NCI-H446 (cell line): ENCODE measurements at places on chromosomes 5 and 9.

- DNase-seq: no peak
Observed at GRCh38 chr5:9245071-9245470, 300.8 kb downstream of the SEMA5A start.

DNA sequence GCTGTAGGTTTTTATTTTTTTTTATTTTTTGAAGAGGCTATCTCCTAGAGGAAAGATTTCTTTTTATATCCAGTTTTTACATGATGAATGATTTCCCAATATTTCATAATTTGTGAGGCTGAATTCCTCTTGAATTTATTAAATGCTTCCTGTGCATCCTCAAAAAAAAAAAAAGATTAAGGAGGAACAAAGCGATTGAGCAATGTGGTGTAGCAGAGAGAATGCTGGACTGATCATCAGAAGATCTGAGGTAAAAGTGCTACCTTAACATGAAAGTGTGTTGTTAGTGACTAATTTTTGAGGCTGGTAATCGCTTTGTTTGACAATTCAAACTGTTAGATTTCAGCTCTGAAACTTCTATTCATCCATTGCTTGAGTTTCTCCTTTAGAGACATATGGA lies 125.1 kb downstream of the ESM1 start:
- DNase-seq: no peak

DNA sequence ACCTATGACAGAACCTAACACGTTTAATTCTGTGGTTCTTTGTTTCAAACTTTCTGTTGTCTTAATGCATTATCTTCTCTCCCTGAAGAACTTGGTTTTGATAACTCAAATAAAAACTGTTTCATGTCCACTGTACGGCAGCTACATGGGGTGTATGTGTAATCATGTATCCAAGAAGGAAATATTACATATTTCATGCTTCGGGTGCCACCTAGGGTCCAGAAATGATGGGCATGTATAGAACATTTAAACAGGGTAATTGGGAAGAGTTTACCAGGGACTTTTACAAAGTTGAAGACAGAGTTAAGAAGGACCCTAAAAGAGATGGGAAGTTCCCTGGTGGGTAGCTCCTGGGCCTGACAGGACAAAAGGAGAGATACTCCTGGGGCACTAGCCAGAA lies 291.3 kb downstream of the FBXL7 start:
- no peak for DNase-seq

- DNase-seq: no peak
Observed at GRCh38 chr5:103503066-103503465, 59.5 kb downstream of the NUDT12 start.

- DNase-seq: no peak
Observed at GRCh38 chr9:131013015-131013755, 4.2 kb downstream of the LAMC3 start.

- no peak for DNase-seq
Observed at GRCh38 chr9:84513979-84514378, 155.6 kb upstream of the NTRK2 start.

DNA sequence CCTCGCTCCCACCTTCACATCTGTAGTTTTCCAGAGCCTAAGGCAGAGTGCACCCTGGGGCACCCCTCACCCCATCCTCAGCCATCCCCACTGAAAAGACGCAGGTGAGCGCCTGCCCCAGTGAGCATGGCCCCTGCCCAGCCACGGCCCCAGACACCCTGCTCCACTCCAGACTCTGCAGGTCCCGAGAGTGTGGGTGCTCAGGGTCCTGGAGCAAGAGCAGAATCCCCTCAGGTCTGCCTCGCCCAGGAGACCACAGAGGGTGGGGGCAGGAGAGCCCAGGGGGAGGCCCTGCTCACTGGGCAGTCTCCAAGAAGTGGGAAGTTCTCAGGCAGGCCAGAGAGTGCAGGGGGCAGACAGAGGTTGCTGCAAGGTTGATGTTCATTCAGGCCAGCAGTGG lies 158.6 kb upstream of the PPP1R26 start:
- DNase-seq: no peak

- no peak for DNase-seq
Observed at GRCh38 chr5:87120518-87121303, 147.0 kb upstream of the RASA1 start.

DNA sequence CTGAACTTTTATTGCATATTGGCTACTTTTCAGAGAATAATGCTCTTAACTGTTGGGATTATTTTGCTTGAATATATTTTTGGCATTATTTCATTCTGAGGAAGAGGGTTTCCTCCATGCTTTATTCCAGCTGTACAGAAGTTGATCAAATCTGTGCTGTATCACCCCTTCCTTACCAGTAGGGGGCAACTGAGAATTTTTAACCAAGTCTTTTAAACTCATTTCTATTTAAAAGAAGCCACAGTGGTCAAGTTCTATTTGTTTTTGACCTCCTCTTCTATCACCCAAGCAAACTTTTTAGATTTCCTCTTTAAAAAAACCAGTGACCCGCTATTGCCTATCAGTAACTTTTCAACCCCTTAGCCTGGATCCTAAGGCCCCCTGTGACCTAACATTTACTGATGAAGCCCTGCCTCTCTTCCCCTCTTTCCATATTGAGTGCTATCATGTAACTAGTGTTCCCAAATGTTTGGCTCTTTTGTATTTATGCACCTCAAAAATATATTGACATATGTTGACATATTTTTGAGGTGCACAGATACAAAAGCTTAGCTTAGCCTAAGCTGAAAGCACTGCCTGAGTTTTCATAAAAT lies 80.6 kb downstream of the FBXO4 start:
- DNase-seq: peak; percentile 51

- no peak for DNase-seq
Observed at GRCh38 chr9:91913986-91914385, 36.0 kb downstream of the ROR2 start.

DNA sequence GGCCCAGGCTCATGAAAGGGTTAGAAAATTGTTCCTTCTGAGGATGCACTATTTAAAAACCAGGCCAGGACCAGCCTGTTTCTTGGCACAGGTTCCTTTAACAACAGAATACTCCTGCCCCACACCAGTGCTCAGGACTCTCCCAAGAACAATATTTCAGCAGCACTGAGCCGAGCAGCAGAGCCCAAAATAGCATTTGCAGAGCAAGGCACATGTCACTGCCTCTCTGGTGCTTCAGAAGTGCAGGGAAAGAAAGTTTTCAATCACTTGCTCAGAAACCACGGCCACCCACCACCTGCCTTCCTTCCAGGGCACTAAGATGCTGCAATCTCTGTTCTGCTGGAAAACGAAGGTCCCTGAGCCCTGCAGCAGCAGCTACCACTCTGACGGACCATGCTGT lies 77.6 kb downstream of the SIL1 start:
- no peak for DNase-seq

- DNase-seq: no peak
Observed at GRCh38 chr9:91750343-91750742, 199.7 kb downstream of the ROR2 start.

DNA sequence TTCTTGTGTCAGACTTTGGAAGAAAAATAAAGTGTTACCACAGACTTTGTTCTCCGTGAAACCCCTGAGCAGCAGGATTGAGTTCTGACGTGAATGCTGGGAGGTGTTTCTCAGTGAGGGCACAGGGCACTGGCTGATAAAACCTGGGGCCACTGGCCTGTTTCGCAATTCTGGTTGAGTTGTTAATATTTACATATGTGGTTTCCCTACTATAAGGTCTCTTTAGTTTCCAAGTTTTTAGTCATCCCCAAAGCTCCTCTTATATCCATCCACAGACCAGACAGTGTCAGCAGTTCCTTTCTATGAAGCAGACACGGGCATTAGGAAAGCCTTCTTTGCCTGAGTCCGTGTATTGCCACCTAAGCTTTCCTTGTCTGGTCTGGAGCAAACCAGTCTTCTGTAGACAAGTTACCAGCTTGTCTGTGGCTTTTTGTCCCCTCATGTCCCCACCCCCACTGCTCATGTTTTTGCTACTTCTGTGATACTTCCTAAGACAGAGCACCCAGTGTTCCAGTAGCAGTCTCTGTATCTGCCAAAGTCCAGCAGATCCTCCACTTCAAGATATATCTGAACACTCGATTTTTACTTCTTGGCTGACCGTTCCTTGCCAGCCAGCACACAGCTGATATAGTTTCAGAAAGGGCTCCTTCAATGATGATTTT lies 42.0 kb downstream of the ACO1 start:
- DNase-seq: no peak

DNA sequence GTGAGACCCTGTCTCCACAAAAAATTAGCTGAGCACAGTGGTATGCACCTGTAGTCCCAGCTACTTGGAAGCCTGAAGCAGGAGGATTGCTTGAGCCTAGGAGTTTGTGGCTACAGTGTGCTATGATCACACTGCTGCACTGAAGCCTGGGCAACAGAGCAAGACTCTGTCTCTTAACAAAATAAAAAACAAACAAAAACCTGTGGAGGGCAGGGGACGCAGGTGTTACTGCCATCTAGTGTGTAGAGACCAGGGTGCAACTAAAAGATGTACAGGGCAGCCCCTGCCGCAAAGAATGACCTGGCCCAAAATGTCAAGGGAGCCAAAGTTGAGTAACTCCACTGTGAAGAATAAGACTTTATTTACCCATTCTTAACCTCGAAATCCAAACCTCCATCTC lies 27.1 kb downstream of the ASPN start:
- DNase-seq: no peak

GRCh38 chr5:172887692-172888091 lies 53.6 kb downstream of the ERGIC1 start:
- no peak for DNase-seq

- DNase-seq: peak; percentile 81
Observed at GRCh38 chr9:90107040-90107725, 502.4 kb downstream of the GADD45G start.

GRCh38 chr5:149550268-149550583 lies 1.0 kb downstream of the CSNK1A1 start:
- DNase-seq: no peak

DNA sequence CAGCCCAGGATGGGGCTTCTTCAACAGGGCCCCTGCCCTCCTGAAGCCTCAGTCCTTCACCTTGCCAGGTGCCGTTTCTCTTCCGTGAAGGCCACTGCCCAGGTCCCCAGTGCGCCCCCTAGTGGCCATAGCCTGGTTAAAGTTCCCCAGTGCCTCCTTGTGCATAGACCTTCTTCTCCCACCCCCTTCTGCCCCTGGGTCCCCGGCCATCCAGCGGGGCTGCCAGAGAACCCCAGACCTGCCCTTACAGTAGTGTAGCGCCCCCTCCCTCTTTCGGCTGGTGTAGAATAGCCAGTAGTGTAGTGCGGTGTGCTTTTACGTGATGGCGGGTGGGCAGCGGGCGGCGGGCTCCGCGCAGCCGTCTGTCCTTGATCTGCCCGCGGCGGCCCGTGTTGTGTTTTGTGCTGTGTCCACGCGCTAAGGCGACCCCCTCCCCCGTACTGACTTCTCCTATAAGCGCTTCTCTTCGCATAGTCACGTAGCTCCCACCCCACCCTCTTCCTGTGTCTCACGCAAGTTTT lies 23.6 kb downstream of the PCDHGC5 start:
- no peak for DNase-seq

DNA sequence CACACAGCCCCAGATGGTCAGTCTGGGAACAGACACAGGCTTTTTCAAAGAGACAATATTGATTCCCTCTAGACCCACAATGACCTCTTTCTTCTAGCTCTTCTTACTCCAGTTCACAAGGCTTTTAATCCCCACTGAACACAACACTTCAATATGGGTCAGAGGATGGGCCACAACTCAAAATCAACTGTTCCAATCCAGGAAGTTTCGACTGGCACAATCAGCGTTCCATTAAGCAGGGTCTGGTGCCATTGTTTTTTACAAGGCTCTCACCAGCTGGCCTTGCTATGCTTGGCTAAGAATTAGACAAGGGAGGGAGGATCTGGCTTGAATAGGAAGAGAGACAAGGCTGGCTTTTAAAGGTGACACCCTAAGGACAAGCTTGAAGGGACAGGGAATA lies 199.4 kb upstream of the SLC24A2 start:
- no peak for DNase-seq

DNA sequence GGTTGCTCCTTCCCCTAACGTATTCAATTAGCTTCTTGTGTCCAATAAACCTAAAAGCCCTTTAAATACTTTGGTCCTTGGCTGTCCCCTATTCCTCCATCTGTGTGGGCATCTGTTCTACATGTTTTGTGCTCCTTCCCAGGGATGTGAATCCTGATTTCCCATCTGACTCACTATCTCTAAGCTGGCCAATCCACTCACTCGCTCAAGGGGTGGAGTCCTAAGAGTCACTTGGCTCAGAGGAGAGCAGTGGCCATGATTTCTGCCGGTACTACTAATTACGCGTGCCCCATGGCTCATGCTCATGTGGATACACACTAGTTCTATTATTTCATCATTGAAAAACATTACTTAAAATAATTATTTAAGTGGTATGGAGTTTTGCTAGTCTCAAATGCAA lies 89.6 kb downstream of the TAF11L14 start:
- peak; percentile 80 for DNase-seq

- DNase-seq: no peak
Observed at GRCh38 chr5:177412603-177413233, 3.4 kb upstream of the F12 start.
